Neural crest cell (in vitro differentiated cells): ENCODE measurements at places on chromosomes 3 and 15. TPM values are rescaled to one million over a fixed set of nuclear protein-coding genes. Genes with fewer than 3 reads are reported as not detected.

Gene BTLA
- not detected in 2 replicates for total RNA-seq

Gene ABHD17C
- 23.5 and 26.5 TPM in 2 replicates for total RNA-seq

DNA sequence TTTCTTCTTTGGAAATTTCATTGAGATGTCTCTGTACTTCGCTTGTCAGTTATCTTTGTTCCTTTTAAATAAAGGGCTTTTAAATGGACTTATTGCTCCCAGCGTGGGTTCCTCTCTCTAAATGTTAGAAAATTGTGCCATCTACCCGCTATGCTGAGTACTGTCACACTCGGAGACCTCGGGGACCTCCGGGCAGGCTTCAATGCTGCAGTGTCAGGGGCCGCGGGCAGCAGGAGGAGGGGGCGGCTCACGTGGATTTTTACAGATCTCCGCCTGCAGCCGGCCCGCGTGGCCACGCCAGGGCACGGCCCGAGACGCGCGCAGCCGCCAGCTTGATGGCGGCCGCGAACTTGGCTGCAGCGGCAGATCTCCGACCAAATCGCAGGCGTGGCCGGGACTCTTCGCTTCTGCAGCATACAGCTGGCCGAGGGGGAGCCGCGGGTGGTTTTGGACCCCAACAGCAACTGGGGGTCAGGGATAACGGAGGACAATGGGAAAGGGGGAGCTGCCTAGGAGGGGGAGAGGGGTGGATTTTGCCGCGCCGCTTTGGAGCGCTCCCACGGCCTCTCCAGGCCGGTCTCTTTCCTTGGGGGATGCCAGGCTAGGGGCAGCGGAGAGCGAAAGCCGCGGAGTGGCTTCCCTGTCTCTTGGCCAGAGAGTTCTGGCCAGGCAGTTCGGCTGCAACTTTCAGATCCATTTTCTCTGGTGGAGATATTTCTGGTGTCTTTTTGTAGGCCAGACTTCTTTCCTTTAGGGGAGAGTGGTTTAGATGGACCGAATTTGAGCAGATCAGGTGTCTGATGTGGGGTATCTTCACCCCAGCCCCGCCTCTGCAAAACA lies 15.3 kb downstream of the NR2F2 start:
- H3K27ac ChIP-seq, result peak overlapping the region; percentile 58
- H3K4me3 ChIP-seq, result peak overlapping the region; percentile 96
- peaks cover 29% of the 10 kb centered on the region for H3K36me3 ChIP-seq
- peaks cover 95% of the 10 kb centered on the region for H3K4me1 ChIP-seq
- H3K27me3 ChIP-seq, result peaks cover 84% of the 10 kb centered on the region

Gene GOLGA6B
- not detected in 2 replicates for total RNA-seq

Gene BSN
- total RNA-seq, result 6.1 and 6.5 TPM in 2 replicates

DNA sequence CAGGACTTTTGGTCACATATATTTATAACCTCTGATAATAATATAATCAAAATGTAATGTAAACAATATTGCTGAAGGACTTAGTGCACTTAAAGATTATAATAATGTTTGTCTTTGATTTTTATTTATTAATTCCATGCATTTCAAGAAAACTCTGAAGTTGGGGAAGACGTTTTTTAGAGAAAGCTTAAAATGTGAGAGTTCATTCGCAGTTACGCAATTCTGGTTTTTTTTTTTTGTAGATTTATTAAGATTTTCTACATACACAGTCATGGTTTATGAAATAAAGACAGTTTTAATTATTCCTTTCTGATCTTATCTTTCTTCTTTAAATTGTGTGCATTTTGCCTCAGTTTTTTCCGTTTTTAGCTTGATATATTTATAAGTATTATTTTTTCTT lies 204.7 kb downstream of the EPHA3 start:
- H3K4me3 ChIP-seq, result no peak overlapping the region
- no peaks in the 10 kb centered on the region for H3K36me3 ChIP-seq
- H3K27ac ChIP-seq, result no peak overlapping the region
- DNase-seq, result no peak

- peaks cover 9% of the 10 kb centered on the region for H3K4me1 ChIP-seq
- DNase-seq, result no peak
- H3K36me3 ChIP-seq, result no peaks in the 10 kb centered on the region
These were observed 107.9 kb downstream of the FMN1 start for GRCh38 chr15:33086500-33087121.

Gene TMEM40
- total RNA-seq, result not detected in 2 replicates

DNA sequence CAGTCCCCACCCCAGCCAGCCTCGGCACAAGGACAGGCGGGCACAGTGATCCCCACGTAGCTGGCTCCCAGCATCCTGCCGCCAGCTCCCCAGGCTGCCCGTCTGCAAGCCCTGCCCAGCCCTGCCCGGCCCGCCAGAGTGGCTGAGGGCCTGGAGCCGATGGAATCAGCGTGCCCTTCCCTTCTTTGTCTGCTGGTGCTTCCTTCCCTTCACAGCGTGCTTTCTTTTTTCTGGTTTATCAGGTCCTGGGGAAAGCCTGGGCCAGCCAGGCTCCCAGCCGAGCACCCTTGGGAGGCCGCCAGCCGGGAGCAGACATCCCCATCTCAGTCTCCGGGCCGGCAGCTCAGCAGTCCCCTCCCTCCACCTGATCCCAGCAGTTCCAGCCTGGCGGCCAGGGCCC lies 54.7 kb upstream of the SMAD6 start:
- H3K36me3 ChIP-seq, result no peaks in the 10 kb centered on the region
- no peak overlapping the region for H3K27ac ChIP-seq
- H3K4me1 ChIP-seq, result peaks cover 39% of the 10 kb centered on the region
- H3K4me3 ChIP-seq, result no peak overlapping the region
- no peaks in the 10 kb centered on the region for H3K27me3 ChIP-seq

DNA sequence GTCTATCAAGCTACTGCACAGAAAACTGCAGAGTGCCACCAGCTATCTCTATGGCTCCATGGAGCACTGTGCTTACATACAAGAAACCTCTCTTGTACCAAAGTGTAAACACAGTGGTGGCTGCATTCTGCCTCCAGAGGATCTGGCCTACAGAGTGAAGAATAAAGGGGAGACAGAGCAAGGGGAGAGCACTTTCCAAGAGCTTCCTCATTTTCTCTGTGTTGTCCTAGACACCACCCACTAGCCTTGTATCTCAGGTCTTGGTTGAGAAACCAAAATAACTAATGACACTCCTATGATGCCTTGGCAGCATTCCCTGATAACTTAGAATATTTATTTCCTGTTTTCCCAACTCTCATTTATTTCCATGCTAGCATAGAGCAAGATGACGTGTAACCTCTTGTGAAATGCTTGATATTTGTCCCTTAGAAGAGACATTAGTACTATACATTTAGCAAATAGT lies 56.9 kb upstream of the PHLDB2 start:
- no peaks in the 10 kb centered on the region for H3K27me3 ChIP-seq
- no peak overlapping the region for H3K27ac ChIP-seq
- DNase-seq, result no peak
- H3K4me1 ChIP-seq, result no peaks in the 10 kb centered on the region

DNA sequence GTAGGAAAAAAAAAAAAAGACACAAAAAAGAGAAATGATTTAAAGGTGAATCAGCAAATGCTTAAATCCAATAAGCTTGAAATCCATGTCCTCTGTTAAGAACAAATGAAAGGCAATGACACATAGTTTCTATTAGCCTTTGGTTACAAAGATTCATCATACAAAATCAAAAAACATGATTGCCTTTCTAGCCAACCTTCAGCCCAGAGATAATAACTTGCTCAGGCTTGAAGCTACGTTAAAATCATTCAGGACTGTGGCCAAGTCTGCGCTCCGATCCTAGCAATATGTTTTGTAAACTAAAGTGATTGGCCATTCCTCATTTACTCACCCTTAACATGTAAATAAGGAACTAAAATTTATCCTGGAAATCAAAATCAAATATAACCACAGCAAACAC lies 556.7 kb downstream of the FGF12 start:
- H3K27ac ChIP-seq, result no peak overlapping the region
- H3K4me3 ChIP-seq, result no peak overlapping the region
- no peaks in the 10 kb centered on the region for H3K36me3 ChIP-seq

DNA sequence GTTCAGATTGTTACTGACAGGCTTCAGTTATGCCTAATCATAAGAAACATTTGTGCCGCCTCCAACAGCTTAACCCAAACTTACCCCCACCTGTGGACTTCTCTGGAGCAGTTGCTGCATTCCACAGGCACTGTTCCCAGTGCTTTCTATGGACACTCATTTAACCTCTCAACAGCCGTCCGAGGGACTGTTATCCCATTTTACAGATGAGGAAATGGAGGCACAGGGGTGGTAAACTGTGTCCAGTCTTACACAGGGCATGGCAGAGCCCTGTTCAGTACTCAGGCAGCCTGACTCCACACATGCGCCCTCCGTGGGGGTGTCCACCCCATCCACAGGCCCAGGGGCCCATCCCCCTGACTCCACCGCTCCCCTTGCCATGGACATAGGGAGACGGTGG lies 14.3 kb upstream of the TGM5 start:
- peaks cover 6% of the 10 kb centered on the region for H3K27me3 ChIP-seq
- H3K36me3 ChIP-seq, result no peaks in the 10 kb centered on the region
- H3K27ac ChIP-seq, result no peak overlapping the region
- peaks cover 7% of the 10 kb centered on the region for H3K4me1 ChIP-seq

Gene MYRIP
- total RNA-seq, result 0.48 and 0.54 TPM in 2 replicates

DNA sequence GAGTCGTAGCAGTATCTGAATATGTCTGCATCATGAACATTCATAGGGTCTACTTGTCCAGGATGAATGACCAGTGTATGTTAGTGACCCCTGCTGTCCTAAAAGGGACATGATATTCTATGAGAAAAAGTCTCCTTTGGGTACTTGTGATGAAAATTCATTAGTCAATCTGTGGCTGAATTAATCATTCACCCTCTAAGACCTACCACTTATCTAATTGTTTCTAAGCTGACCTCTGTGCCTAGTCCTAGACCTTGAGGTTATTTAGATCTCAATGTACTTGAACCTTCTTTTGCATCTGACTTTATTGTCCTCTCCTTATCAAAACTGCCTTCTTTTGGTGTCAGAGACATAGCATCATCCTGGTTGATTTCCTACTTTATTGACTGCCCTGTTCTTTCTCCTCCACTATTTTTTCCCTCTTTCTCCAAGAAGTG lies 799.3 kb downstream of the DIPK2A start:
- H3K4me3 ChIP-seq, result no peak overlapping the region
- no peaks in the 10 kb centered on the region for H3K4me1 ChIP-seq
- H3K27me3 ChIP-seq, result no peaks in the 10 kb centered on the region

GRCh38 chr3:132285620-132285945 lies 31.6 kb upstream of the ACP3 start:
- peaks cover 7% of the 10 kb centered on the region for H3K36me3 ChIP-seq
- H3K4me1 ChIP-seq, result peaks cover 6% of the 10 kb centered on the region
- H3K27ac ChIP-seq, result no peak overlapping the region
- H3K4me3 ChIP-seq, result no peak overlapping the region
- DNase-seq, result no peak

- H3K36me3 ChIP-seq, result no peaks in the 10 kb centered on the region
- peaks cover 50% of the 10 kb centered on the region for H3K27me3 ChIP-seq
- no peak overlapping the region for H3K27ac ChIP-seq
- peak overlapping the region; percentile 100 for H3K4me3 ChIP-seq
- peaks cover 13% of the 10 kb centered on the region for H3K4me1 ChIP-seq
These were observed 1.4 kb downstream of the EPHB1 start for GRCh38 chr3:134796281-134797056.

GRCh38 chr3:141074529-141074928 lies 23.4 kb downstream of the SPSB4 start:
- H3K27ac ChIP-seq, result peak overlapping the region; percentile 90
- DNase-seq, result no peak
- H3K4me3 ChIP-seq, result peak overlapping the region; percentile 78
- peaks cover 96% of the 10 kb centered on the region for H3K4me1 ChIP-seq

Gene FBXW12
- 0.44 and 0.68 TPM in 2 replicates for total RNA-seq

GRCh38 chr15:69958496-69959084 lies 139.1 kb downstream of the TLE3 start:
- no peak overlapping the region for H3K27ac ChIP-seq
- peaks cover 8% of the 10 kb centered on the region for H3K4me1 ChIP-seq
- no peaks in the 10 kb centered on the region for H3K36me3 ChIP-seq
- H3K4me3 ChIP-seq, result no peak overlapping the region

DNA sequence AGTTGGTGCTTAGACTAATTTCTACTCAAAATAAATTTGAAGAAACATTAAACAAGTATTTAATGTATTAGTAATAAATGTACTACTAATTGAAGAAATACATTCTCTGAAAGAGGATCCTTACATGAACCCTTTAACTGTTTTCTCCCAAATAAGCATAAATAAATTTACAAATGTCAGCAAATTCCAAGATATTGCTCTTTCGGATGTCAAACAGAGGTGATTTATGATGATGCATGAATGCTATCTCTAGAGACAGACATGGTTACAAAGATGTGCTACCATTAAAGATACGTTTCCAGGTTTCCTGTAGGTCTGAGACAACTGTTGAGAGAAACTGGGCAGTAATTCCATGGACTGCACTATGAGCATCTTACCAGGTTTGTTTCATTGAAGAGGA lies 629 bp downstream of the GABRR3 start:
- peaks cover 29% of the 10 kb centered on the region for H3K27me3 ChIP-seq
- no peaks in the 10 kb centered on the region for H3K36me3 ChIP-seq
- no peak overlapping the region for H3K27ac ChIP-seq
- DNase-seq, result no peak

- peaks cover 40% of the 10 kb centered on the region for H3K4me1 ChIP-seq
- no peak for DNase-seq
- no peaks in the 10 kb centered on the region for H3K27me3 ChIP-seq
- no peak overlapping the region for H3K4me3 ChIP-seq
- H3K27ac ChIP-seq, result no peak overlapping the region
These were observed 43.6 kb upstream of the CHRNB4 start for GRCh38 chr15:78684657-78685056.

DNA sequence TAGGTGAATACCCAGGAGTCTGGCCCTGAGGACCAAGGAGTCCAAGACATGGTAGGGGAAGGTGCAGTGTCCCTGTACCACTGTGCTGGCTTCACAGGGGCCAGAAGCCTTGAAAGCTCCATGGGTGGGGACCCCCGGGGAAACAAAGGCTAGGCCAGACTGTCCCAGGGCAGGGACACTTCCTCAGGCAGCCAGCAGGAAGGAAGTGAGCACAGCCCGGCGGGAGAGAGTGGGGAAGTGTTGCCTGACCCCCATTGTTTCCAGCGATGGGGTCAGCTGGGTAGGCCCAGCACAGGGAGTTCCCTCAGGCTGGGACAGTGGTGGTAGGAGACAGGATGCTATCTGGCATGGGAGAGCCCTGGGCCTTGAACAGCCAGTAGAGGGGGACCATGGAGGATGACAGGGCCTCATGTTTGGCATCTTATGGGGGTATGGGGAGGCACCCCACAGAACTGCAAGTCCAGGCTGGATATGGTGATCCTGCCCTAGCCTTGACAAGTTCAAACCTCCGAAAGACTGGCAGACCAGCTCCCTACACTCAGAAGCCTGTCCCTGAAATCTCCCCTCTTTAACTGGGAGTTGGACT lies 1.2 kb upstream of the HYAL2 start:
- no peaks in the 10 kb centered on the region for H3K27me3 ChIP-seq
- peaks cover 11% of the 10 kb centered on the region for H3K36me3 ChIP-seq
- DNase-seq, result no peak
- peaks cover 58% of the 10 kb centered on the region for H3K4me1 ChIP-seq
- H3K27ac ChIP-seq, result no peak overlapping the region
- H3K4me3 ChIP-seq, result peak overlapping the region; percentile 94
